ENCODE measurements at places on chromosomes 2 and 18.

DNA sequence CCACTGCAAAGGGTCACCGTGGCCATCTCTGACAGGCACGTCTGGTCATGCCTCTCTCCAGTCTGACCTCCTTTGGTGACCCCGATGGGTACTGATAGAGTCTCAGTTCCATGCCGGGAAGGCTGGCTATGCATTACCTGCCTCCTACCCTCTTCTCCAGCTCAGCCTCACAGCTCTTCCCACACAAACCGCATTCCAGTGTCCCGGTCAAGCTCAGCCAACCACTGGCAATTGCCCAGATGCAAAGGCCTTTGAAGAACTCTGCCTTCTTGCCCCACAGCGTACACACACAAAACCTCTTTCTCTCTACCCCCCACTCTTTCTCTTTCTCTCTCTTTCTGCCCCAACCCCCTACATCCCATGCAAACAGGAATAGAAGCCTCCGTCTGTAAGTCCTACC lies 37.6 kb downstream of the TMEM163 start:
- DNase-seq = no peak

DNA sequence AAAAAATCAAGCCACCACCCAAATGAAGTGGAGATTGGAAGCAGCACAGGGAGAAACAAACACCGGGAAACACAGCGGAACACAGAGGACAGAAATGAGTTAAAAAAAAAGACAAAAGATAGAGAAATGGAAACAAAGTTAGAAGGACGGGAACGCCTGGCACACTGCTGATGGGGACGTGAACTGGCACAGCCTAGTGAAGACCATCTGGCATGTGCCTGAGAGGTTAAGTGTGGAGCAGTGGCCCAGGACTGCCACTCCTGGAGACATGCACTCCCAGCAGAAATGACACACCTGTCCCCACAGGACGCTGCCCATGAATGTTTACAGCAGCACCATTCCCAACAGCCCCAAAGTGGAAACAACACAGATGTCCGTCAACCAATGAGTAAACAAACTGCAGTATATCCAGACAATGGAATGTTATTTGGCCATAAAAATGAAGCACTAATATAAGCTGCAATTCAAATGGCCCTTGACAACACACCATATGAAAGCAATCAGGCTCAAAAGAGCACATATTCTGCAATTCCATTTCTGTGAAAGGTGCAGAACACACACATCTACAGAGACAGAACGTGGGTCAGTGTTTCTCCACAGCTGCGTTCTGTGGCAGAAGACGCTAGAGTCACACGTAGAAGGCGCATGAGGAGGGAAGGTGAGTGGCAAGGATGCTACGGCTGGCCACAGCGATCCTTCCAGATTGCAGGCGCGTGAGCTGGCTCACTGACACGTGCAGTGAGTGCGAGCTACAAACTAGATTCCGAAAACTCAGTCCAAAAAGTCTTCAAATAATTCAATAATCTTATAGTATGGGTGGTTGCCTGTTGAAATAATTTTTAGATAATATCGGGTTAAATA lies 24.6 kb downstream of the THAP4 start:
- no peak for DNase-seq

- no peak for DNase-seq
Observed at GRCh38 chr2:70746094-70746974, 21.7 kb downstream of the ADD2 start.

DNA sequence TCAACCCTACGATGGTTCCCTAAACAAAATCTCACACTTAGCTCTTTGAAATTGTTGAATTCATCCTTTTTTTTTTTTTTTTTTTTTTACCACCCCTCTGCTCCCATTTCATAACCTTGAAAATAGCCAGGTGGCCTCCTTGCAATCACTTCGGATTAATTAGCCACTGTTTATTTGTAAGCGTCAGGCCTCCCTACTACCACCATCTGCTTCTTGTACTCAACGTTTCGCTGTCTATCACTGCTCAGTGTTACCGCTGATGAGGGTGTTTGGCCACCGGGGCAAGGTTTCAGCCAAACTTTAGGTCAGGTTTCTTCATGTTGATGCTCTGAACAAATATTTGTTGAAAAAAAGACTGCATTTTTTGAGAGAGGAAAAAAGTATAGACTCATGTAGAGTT lies 183.2 kb downstream of the EPHA4 start:
- no peak for DNase-seq

GRCh38 chr18:48844271-48844670 lies 106.5 kb downstream of the SMAD7 start:
- no peak for DNase-seq

DNA sequence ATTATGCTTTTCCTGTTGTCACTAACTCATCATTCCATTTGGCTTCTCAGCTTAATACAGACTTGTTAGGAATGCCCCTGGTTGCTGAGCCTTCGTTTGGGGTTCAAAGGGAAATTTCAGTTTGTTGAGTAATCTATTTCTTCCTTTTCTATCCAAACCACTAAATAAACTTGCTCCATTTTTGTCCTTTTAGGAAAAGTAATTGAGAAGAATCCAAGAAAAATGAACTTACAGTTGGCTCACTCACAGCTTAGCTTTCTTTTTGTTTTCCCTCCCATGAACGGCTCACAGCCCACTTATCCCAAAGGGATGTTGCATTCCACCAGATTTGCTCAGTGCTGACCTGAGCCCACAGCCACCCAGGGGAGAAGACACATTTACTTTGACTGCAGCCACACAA lies 73.9 kb downstream of the SOX11 start:
- DNase-seq = no peak

Measured in heart right ventricle (tissue), 16 donors.